ENCODE measurements at places on chromosomes 1 and 21.

DNA sequence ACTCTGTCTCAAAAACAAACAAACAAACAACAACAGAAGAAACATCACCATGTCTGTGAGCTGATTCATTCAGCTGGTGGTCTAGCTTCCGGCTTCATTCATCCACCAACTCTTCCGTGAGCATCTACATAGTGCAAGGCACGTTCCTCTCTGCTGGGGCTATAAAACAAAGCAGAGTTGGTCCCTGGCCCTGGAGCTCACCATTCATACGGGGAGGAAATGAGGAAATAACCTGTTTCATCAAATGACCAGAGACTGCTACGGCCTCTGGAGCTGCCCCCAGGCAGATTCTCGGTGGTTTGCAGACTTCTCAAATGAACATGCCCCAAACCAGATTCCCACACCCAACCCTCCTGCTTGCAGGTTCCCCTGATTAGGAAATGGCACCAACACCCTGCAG is 41.0 kb upstream of the ID3 start:
- no peak for DNase-seq

- DNase-seq = no peak
Measured at GRCh38 chr1:28751315-28752060, 14.7 kb downstream of the YTHDF2 start.

GRCh38 chr1:233025157-233025556 is 74.7 kb downstream of the NTPCR start:
- DNase-seq = no peak

DNA sequence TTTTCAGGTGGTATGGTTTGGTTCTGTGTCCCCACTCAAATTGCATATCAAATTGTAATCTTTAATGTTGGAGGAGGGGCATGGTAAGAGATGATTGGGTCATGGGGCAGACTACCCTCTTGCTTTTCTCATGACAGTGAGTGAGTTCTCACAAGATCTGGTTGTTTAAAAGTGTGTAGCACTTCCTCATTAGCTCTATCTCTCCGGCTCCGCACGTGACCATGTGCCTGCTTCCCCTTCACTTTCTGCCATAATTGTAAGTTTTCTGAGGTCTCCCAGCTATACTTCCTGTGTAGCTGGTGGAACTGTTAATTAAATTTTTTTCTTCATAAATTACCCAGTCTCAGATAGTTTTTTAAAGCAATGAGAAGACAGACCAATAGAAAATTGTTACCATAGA is 843.2 kb downstream of the AMY1C start:
- DNase-seq = no peak

DNA sequence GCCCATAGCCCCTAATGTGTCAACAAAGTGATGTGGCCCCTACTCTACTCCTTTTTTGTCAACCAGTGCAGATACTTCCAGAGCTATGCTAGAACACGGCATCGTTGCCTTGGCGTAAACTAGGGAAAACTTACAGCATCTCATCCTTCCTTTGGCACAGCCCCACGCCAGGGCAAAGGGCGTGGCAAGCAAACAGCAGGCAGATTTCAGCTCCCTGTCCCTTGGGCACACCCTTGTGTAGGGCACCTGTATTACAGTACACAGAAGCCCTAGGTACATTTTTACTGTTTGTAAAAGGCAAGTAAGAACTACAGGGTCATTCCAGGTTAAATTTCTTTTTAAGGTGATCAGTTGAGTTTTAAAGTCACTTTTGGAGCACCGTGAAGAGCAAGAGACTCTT is 29.3 kb downstream of the PRDX6 start:
- no peak for DNase-seq

GRCh38 chr1:29967261-29967660 is 730.9 kb downstream of the PTPRU start:
- no peak for DNase-seq

GRCh38 chr1:94903280-94904009 is 23.5 kb downstream of the CNN3 start:
- no peak for DNase-seq

DNA sequence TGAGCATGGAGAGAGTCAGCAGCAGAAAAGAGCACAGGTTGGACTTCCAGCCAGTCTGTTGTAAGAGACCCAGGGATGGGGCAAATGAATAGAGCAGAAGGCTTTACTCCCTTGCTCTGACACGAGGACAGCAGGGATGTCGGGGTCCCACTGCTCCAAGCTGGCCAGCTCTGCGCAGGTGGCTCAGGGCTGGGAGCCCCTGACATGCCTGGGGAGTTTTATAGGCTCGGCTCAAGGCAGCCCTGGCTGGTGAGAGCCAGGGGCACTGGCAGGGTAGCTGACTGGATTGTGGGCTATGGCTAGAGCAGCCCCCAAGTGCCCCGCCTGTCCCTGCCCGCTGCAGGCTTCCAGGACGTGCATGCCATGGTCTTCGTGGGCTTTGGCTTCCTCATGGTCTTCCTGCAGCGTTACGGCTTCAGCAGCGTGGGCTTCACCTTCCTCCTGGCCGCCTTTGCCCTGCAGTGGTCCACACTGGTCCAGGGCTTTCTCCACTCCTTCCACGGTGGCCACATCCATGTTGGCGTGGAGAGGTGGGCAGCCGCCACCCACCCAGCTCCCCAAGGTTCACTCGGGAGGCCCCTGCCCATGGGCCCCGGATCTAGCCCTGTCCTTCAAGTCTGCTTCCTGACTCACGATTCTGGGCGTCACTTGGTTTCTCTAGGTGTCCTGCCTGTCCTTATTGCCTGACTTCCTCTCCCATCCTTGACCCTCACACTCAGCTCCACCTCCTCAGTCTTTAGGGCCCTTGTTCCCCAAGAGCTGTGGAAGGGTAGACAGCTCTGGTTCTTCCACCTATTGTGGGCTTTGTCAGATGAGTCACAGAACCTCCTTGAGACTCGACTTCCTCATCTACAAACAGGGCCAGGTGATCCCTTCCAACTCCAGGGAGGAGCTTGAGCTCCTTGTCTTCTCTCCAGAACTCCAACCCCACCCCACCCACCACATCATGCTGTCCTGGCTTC is 8.2 kb downstream of the RHBG start:
- DNase-seq = no peak

GRCh38 chr1:150383631-150384324 is 19.8 kb downstream of the RPRD2 start:
- no peak for DNase-seq

- DNase-seq = peak; percentile 84
Measured at GRCh38 chr1:180424848-180425457, 77.4 kb downstream of the ACBD6 start.

DNA sequence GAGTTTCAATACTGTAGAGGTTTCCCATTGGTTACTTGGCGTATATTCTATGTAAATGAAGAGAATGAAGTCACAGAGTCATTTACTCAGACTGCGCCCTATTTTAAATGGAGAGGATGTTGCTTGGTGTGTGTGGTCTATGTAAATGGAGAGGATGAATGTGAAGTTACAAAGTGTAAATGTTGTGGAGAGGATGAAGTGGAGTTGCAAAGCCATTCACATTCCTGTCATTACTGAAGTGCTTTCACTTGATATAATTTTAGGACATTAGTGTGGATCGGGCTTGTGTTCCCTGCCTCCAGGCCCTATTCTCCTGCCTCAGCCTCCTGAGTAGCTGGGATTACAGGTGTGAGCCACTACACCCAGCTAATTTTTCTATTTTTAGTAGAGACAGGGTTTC is 99.4 kb upstream of the CACYBP start:
- no peak for DNase-seq

DNA sequence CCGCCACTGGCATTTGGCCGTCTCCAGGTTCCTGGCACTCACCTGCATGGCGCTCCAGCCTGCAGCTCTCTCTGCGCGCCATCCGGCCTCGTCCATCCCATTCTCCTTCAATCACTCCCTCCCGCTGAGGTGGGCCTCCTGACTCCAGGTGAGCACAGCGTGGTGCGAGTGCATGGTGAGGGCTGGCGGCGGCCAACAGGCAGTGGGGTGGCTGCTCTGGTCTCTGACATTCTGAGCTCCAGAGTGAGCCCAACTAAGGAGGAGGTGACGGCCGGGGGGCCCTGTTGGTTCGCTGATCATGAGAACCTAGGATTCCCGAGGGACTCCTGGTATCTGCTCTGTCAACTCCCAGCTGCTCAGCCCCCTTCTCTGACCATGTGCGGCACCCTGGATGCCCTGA is 130.4 kb downstream of the AJAP1 start:
- DNase-seq = no peak

Data from DMS153 (cell line).